ENCODE measurements at places on chromosomes 6 and 20.

GRCh38 chr20:45312241-45312640, 4.1 kb upstream of the MATN4 start:
- DNase-seq, result no peak

GRCh38 chr6:139895205-139895793, 520.9 kb upstream of the CITED2 start:
- DNase-seq, result no peak

GRCh38 chr6:111070105-111071005, 16.9 kb upstream of the SLC16A10 start:
- DNase-seq, result no peak

DNA sequence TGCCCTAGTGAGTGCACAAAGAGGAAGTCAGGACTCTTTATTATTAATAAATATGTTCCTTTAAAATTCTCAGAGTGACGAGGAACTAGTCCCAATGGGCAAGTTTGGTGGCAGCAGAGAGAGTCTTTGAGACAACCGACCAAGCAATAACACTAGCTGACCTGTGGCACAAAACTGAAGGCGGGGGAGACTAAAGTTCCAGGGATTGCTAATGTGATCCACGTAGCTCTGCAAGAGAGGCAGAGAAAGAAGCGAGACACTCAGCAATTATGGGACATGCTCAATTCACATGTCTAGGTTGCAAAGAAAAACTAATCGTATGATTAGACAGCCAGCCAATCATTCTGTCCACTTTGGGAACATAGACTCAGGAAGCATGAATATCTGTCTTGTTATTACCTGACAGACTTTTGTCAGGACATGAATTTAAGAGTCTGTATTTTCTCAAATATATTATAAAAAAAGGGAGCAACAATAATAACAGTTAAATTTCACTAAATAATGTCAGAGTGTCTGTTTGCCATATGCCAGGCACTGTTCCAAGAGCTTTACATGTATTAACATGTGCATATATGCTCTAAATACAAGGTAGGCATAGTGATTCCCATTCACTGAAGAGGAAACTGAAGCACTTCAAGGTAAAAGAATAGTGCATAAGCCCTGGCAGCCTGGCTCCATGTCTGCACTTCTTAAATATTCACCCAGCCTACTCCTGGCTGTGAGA, 81.0 kb downstream of the COL9A1 start:
- DNase-seq, result no peak

- no peak for DNase-seq
Observed at GRCh38 chr6:117463762-117464665, 18.5 kb upstream of the DCBLD1 start.

GRCh38 chr6:125232466-125232865, 69.3 kb downstream of the HDDC2 start:
- no peak for DNase-seq

DNA sequence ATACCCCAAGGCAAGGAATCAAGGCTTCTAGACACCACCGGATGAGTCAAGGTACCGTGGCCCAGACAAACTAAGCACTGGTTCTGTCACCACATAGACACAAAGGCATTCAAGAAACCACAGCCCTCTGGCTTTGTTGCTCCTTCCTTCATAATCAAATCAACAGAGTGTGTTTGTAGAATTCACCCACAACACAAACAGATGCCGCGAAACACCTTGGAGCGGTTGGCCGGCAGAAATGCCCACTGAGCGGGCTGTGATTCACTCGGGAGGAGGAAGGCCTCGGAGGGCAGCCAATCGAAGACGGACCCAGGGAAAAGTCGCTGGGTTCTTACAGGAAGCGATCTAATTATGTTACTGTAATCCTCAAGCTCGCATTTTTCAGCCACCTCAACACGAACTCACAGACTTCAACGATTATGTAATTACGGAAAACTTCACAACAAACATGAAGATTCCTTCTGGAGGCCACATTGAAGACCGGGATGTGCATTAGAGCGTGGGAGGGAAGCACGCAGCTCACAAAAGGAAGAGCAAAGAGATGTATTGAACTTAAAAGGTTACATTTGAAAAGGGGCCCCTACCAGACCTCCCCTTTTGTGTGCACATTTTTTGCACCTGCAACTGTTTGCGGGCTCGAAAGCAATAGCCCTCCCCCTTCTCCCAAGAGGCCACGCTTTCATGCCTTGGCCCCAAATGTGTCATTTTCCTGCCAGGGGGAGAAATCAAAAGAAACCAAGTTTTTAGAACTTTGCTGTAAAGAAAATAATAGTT, 184.7 kb upstream of the PREP start:
- no peak for DNase-seq

GRCh38 chr6:155561257-155561965, 105.8 kb upstream of the NOX3 start:
- no peak for DNase-seq

- DNase-seq, result no peak
Observed at GRCh38 chr6:154954347-154954746, 40.8 kb upstream of the TIAM2 start.
